ENCODE measurements at places on chromosomes 12 and 14.

- no peak for DNase-seq
Measured at GRCh38 chr14:32728976-32729375, 209.7 kb upstream of the NPAS3 start.

GRCh38 chr14:68589447-68590200 lies 203.2 kb downstream of the ZFP36L1 start:
- DNase-seq: no peak

DNA sequence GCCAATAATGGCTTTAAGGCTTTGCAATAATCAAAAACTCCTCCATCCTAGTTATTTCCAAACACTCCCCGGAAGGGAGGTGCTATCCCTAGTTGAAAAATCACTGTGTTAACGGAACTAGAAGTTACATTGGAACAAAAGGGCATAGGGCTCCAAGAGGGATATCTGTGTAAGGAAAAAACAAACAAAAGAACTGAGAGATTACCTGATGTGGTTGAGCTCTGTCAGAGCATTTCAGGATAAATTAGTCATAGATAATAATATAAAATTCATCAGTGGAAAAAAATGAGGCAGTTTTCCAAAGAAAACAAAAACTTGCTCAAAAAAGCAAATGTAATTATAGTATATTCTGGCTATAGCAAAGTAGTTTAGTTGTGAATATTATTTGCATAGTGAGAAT lies 27.4 kb upstream of the PAPLN start:
- no peak for DNase-seq

GRCh38 chr12:3947781-3948180 lies 74.6 kb upstream of the PARP11 start:
- no peak for DNase-seq

DNA sequence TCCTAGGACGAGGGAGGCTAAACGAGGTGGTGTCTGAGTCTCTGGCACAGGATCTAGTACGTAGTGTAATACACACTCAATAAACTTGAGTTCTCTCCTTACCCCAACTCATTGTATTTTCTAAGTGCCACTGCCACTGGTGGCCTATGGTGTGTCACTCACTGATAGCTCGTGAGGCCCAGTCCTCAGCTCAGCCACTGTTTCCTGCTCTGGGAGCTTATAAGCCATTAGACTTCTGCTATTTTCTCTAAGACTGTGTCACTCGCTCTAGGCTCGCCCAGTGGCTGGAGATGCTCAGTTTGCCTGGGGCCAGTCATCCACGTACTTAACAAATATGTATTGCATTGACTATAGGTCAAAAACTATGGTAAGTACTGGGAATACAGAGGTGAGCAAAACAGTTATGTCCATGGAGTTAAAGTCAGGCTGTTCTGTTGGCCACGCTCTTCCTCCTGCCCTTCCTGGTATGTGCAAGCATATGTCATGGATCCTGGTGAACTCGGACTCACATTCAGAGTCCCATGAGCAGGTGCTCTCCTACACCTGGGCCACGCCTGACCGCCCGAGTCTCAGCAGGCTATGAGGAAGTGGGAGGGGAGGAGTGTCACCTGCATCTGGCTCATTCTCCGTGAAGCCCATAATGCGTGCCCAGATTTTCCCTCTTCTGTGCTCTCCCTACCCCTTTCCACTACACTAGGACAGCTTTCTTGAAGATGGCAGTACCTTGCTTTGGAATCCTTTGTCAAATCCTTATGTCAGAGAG lies 41.6 kb downstream of the DEGS2 start:
- no peak for DNase-seq

GRCh38 chr14:96072076-96072475 lies 32.9 kb downstream of the C14orf132 start:
- DNase-seq: no peak

DNA sequence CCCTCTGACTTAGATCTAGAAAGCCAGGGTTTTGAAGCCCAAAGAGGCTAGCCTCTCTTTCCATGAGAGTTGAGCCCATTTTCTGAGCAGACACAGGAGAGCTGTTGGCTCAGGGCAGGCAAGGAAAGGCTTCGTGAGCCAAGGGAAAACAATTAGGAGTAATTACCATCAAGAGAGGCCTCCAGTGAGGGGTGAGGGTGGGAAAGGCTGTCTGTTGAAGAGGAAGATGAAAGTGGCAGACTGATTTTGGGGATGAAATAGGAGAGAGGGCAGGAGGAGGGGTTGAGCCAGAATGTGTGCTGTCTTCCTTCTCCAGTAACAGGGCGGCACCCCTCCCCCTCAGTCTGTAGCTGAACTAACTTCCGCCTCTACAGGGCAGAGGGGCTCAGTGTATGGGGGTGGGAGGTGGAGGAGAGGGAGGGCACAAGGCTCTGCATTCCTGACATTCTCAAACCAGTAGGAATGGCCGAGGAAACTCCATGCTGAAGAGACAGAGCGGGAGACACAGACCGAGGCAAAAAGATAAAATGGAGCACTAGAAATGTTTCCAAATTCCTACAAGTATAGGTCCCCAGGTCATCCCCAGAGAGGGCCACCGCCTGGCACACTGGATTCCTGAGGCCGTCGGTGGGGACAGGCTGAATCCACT lies 33.1 kb upstream of the COL2A1 start:
- no peak for DNase-seq

- DNase-seq: no peak
Measured at GRCh38 chr14:36583242-36583892, 953 bp upstream of the NKX2-8 start.

DNA sequence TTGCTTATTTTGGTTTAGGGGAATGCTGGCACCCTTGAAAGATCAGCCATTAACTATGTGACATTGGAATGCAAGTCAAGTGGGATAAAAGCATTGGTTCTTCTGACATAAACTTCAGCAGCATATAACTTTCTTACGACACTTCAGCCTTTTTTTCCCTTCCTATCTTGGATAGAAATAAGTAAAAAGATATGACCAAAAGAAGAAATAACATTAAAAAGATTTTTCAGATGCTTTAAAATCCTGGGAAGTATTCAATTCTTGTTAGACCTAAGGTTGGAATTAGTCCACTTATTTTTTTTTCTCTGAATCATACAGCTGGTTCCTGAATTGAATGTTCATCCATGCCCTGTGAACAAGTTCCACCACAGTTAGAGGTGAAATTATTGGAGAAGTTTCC lies 85.6 kb upstream of the TSPAN8 start:
- no peak for DNase-seq

DNA sequence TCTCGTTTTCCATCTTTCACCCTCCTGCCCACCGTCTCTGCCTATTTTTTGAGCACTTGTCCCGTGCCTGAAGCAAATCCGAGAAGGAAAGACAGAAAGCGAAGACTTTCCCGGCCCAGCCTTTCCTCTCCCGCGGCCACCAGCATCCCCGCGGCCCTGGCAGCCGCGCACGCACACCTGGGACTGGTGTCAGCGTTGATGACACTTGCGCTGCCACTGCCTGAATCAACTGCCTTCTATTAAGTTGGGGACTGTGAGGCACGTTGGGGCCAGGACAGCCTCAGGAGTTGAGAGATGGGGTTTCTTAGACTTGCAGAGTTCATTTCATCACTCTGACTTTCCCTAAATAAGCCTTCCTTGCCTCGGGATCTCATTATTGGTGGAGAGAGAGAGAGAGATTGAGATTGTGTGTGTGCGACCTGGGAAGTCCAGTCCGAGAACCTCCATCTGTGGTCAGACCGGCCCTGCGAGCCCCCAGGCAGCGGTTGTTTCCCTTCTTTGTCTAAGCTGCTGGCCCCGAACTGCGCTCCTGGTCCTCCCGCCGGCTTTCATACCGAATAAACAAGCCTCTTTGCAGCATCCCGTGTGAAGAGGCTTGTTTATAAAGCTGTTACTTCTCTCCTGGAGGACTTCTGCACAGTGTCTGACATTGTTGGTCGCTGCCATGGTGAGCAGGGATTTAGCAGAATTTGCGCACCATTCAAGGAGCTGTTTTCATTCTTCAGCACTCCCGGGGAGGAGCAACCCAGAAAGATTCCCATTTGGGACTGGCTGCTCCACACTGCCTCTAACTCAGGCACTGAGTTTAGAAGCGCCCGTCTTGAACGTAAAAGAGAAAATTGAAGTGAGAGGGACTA lies 1.5 kb downstream of the PDZRN4 start:
- DNase-seq: no peak

DNA sequence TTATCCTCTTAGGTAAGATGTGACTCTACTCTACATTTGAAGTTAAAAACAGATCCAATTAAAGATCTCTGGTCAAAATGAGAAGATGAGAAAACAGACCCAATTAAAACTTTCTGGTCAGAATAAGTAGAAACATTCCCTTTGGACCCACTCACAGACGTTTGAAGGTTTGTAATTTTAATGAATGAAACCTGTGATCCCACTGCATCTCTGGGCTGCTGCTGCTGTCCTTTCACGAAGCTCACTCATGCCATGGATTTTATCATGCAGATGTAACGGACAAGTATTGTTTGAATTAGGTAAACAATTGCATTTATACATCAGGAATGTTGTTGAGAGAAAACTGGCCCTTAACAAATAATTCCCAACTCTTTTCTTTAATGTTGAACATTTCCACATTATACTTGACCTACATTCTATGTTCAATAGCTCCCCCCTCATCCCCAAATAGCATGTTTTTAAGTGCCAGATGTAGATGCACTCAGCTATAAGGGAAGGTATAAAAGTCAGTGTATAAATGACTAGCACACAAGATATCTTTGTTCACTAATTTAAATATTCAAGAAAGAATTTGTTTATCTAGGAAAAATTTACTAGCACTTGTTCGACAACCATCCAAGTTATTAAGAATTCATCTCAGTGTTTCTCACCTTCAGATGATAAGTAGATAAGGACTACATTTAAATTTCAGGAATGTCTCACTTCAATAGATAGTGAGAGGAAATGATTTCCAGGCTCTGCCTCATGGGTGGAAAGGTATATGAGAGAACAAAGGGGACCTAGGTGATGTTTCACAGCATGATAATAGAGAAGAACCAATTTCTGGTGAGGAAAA lies 202.3 kb upstream of the LMNTD1 start:
- DNase-seq: no peak

GRCh38 chr14:68306265-68306933 lies 486.5 kb downstream of the ZFP36L1 start:
- DNase-seq: no peak

DNA sequence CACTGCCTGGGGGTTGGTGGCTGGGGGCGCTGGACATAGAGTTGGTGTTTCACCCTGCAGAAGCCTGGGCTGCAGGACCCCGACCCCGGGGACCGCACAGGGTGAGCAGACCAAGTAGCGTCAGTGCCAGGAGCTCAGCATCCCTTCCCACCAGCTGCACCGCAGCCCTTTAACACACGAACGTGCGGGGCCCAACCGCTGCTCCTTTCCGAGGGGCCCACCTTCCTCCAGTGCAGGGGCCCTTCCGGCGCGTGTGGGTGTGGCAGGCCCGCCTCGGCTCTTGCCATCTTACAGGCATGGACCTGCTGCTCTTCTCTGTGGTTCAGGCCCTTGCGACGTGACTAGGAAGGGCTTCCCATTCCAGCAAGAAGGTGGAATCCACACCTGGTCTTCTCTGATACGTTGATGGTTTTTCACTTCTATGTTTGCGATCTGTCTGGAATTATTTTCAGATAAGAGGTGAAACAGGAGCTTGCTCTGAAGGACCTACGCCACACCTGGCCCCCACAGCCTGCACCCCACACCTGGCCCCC lies 47.8 kb downstream of the LRCOL1 start:
- no peak for DNase-seq

- no peak for DNase-seq
Measured at GRCh38 chr12:53324113-53324778, 2.8 kb upstream of the AAAS start.

DNA sequence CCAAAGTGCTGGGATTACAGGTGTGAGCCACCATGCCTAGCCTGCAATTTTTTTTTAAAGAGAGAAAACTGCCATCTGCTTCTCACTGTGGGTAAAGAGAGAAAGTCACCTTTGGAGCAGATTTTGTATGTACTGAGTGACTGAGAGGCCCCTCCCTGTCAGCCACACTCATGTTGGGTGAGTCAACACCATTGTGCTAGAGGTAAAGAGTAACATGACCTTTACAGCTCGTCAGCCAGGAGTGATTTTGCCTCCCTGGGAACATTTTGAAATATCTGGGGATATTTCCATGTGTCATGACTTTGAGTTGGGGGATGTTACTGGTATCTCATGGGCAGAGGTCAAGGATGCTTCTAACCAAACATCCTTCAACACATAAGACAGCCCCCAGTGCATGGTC lies 115.2 kb downstream of the KSR2 start:
- no peak for DNase-seq

- no peak for DNase-seq
Measured at GRCh38 chr12:9699898-9700605, 30.5 kb downstream of the CLEC2D start.
